GDM1 (cell line): ENCODE measurements at places on chromosomes 16 and 17.

- DNase-seq = no peak
Observed at GRCh38 chr17:47702391-47702995, 8.5 kb downstream of the TBKBP1 start.

- DNase-seq = no peak
Observed at GRCh38 chr17:64628641-64629040, 33.5 kb downstream of the SMURF2 start.

- no peak for DNase-seq
Observed at GRCh38 chr17:73342050-73342522, 30.3 kb upstream of the CDC42EP4 start.

GRCh38 chr17:35588196-35588920 is 1.2 kb downstream of the AP2B1 start:
- no peak for DNase-seq

DNA sequence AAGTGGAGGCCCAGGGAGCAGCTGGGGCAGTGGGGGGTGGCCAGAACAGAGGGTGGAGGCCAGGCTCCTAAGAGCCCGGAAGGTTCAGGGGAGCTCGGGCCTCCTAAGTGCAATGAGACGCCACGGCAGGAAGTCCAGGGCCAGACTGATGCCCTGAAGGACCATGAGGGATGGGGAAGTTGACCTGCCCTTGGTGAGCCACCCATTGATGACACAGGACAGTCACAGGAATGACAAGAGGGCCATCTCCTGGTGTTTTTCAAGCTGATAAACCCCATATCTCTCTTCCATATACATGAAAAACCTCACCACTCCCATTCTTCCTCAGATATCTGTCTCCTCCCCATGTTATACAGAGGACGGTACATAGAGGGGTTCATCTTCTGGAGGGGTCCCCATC is 5.8 kb upstream of the MRPL58 start:
- DNase-seq = no peak

DNA sequence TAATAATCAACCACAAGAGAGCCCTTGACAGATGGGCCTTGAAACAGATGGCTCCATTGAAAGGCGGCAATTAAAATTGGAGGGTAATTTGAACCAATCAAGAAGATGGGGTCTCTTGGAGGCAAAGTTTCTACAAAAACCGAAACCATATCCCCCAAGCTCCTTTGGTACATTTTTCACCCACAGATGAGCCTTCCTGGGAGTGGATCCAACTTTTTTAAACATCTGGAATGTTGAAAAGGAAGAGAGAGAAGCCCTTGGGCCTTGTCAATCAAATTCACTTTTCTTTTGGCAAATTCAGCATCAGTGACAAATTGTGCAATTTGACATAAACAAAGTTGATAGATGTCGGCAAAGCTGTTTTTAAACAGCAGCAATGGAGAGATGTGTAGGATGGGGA is 13.2 kb upstream of the NUP93 start:
- no peak for DNase-seq

GRCh38 chr16:48394355-48394703 is 9.1 kb upstream of the SIAH1 start:
- DNase-seq = no peak

DNA sequence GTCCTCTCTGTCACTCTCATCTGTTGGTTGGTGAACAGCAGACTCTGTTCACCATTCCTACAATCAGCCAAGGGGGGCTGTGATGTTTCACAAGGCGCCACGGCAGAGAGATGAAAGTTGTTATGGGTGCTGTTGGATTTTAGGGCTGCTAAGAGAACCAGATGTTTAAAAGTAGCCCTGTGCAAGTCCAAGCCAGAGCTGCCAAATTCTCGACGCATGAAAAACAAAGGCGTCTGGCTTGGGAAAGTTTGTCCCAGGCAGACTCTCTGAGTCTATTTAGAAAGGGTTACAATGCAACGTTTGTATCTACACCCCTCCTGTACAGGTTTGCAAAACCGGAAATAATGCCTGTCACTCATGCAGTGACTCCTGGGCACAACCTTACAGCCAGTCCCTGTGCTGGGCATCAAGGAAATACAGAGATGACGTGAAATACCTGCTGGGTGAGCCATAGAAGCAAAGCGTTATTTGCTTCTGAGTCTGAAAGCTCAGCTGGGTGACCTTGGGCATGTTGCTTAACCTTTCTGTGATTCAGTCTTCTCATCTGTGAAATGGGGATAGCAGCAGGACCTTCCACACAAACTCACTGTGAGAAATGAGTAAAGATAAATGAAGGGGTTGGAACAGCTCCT is 74.8 kb downstream of the XYLT1 start:
- no peak for DNase-seq

DNA sequence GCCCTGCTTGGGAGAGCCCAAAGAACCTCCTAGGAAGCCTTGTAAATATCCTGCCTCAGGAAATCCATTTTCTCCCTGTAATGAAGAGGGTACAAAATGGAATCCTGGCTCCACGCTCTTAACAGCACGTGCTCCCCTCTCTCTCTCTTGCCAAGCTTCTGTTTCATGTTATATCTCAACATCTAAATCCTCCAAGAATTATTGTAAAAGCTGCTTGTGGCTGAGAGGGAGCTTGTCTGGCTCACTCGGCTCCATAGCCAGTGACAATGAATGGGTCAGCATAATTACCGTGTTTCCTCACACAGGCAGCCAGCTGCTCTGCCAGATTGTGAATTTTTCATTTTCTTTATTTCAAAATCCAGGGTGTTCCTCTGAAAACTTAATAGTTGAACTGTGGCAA is 317.8 kb downstream of the RBFOX1 start:
- no peak for DNase-seq

GRCh38 chr17:60538726-60539125 is 12.7 kb upstream of the APPBP2 start:
- no peak for DNase-seq

- DNase-seq = no peak
Observed at GRCh38 chr17:14622615-14623101, 321.8 kb downstream of the HS3ST3B1 start.

- DNase-seq = no peak
Observed at GRCh38 chr17:43356450-43356849, 42.3 kb upstream of the ARL4D start.

- no peak for DNase-seq
Observed at GRCh38 chr17:66717641-66718058, 117.3 kb upstream of the CACNG5 start.

GRCh38 chr17:76570877-76571471 is 14.7 kb downstream of the ST6GALNAC2 start:
- no peak for DNase-seq

- no peak for DNase-seq
Observed at GRCh38 chr16:62652441-62653120, 616.3 kb upstream of the CDH8 start.

DNA sequence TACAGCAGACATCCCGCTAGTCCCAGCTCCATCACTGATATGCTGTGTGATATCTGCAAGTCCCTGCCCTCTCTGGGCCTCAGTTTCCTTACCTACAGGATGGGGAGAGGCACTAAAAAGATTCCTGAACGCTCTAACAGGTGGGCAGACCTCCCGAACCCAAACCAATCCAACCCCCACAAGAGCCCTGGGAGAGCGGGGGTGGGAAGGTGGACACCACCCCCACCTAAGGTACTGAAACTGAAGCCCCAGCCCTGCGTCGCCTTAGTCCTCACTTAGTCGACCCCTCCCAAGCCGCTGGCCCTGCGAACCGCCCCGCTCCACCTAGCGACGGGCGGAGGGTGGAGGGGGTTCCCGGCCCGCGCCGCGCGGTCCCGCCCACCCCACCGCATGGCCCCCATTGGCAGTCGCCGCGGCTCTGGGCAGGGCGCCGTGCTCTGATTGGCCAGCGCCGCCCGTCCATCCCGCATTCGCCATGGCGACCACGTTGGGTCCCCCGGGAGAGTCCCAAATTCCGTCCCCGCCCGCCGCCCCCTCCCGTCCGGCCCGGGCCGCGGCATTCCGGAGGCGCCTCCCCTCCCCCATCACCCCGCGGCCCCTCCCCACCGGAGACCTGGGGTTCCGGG is 578 bp downstream of the CCDC102A start:
- peak; percentile 74 for DNase-seq

- DNase-seq = no peak
Observed at GRCh38 chr16:24701521-24701951, 27.9 kb upstream of the TNRC6A start.

GRCh38 chr16:78460428-78460827 is 361.0 kb downstream of the WWOX start:
- no peak for DNase-seq

DNA sequence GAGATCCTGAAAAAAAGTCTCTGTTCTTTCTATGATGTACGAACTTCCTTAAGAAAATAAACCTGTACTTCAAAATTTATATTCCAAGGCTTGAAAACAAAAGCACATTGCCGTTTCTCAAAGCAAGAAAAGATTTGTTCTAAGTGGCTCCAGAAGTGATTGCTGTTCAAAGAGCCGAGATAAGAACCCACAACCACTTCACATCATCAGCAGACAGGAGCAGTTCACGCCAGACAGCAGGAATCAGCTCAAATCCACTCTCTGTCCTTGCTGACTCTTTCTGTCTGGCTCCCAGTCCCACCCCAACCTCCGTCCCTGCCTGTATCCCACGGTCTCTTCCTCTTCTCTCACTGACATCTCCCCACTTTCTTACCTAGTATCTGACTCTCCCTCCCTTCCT is 85.0 kb upstream of the MYOCD start:
- DNase-seq = no peak

DNA sequence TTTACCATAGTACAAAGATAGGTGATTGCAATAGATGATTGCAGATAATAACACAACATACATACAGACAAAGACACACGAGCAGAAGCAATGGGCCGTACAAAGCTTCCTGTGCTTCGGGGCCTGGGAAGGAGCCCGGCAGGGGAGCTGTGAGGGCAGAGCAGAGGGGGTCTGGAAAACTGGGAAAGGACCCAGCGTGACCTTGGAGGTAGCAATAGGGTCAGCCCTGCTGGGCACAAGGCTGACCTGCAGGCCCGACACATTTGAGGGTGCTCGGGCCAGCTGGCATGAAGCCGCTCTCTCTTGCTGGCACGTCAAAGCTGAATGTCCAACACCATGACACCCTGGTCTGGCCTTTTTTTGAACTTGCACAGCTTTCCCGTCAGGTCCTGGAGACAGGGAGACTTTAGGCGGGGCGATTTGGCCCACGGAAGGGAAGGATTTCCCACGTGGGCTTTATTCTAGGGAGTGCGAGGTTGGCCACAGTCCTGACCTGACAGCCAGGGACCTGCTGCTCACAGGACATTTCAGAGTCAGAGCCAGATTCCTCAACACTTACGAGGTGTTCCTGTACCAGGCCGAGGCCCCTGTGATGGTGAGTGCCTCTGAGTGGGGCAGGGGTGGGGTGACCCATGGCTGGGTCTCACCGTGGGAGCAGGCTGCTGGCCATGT is 83.2 kb downstream of the NTN1 start:
- DNase-seq = no peak

GRCh38 chr16:4318451-4318910 is 2.6 kb downstream of the GLIS2 start:
- DNase-seq = no peak

DNA sequence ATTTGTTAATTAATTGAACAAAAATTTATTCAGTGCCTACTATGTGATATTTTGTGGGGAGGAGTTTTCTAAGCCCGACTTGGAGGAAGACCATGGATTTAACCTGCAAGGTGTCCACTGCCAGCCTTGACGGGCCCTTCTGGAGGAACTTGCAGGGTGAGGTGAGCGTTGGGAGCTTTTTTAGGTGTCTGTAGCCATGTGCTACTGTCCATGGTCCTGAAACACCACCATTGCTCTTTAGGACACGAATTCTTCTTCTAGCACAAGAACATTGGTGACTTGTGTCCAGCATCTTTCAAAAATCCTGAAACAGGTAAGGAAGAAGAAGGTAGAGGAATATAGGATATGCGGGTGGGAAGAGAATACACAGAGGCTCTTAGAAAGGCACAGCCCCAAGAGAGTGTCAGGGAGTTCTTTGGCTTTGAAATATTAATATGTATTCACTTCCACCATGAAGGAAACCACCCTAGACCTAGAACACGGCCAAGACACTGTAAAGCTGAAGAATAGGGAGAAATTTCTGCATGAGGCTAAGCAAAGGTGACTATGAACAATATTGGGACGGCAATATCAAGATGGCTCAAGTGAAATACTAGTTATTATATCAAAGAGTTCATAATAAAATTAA is 27.9 kb upstream of the OR4D1 start:
- peak; percentile 14 for DNase-seq

DNA sequence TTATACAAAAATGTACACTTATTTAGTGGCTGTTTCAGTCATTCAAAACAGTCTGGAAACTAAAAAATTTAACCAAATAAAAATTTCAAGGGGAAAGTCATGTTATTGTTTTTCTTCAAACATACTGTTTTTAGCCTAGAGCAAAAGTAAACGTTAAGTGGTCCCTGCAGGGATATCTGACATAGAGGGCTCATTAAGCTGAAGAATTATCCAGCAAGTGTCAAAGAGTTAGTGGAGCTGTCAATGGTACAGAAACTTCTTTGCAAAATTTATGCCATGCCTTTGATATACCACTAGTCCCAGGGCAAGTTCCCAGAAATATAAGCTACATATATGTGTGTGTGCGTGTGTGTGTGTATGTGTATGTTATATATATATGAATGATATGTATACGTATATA is 894.2 kb downstream of the KCNJ2 start:
- DNase-seq = no peak
